NCI-H446 (cell line): ENCODE measurements at places on chromosomes 5 and 9.

DNA sequence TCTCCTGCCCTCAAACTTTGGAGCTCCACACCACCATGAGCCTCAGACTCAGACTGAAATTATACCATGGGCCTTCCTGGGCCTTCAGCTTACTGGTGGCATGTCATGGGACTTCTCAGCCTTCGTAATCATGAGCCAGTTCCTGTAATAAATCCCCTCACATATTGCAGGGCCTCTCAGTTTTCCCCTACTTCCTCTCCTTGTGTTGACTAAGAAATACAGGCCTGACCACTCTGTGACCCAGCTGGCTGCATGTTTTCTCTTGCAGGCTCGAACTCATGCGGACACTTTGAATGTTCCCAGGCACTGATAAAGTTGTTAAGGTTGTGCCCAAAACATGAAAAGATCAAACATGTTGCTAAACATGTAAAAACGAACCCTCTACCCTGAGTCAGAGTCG lies 26.2 kb upstream of the SHC3 start:
- DNase-seq, result no peak

- no peak for DNase-seq
These were observed 4.3 kb upstream of the EMB start for GRCh38 chr5:50445296-50445949.

- peak; percentile 21 for DNase-seq
These were observed 958 bp upstream of the NFIL3 start for GRCh38 chr9:91424403-91425176.

DNA sequence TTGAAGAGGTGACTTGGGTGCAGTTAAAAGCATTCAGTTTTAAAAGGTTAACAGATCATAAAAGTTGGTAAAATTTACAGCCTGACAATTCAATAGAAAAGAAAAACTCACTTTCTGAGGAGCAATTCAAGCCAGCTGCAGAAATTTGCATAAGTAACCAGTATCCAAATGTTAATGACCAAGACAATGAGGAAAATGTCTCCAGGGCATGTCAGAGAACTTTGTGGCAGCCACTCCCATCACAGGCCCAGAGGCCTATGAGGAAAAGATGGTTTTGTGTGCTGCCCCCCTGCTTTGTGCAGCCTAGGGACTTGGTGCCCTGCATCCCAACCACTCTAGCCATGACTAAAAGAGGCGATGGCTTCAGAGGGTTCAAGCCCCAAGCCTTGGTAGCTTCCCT lies 1406.5 kb upstream of the ACO1 start:
- no peak for DNase-seq

DNA sequence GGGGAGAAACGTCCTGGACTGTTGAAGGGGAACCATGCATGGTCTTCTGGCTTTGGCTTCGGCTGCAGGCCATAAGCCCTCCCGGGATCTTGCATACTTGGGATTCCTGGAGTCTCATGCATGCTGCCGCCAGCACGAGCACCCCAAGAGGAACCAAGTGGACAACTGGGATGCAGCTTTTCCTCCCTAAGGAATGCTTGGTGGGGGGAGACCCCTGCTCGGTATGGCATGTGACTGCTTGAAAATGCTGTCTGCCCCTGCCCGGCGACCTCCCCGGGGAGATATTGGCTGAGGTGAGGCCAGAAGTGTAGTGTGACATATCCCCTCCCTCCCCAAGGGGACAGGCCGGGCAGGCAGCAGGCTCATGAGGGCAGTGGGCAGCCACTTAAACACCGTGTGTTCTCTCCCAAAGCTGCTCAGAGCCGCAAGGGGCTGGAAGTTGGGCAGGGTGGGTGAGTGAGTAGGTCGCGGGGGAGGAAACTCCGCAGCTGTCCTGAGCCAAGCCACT lies 15.7 kb downstream of the TMEM171 start:
- no peak for DNase-seq

DNA sequence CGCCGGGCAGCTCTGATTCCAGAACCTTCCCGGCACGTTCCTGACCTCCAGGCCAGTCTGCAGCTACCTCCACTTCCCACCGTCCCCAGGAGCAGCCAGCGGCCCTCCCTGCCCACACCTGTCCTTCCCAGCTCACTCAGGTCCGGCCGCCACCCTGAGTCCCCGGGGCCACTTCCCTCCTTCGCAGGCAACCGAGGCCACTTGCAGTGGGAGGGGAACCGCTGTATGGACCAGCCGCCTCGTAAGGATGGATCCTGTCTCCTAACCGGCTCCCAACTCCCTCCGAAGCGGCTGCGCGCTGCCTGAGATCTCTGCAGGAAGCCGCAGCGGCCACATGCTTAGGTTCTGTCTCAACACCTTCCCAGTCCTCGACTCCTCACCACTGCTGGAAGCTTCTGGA lies 7.5 kb downstream of the TMEM250 start:
- DNase-seq, result no peak
